ENCODE measurements at places on chromosomes 3 and 15.
A peak's percentile ranks its signal among the peaks of the same experiment; 100 is the strongest.

GRCh38 chr15:34773013-34773412 lies 18.2 kb upstream of the GJD2 start:
- no peak for DNase-seq

DNA sequence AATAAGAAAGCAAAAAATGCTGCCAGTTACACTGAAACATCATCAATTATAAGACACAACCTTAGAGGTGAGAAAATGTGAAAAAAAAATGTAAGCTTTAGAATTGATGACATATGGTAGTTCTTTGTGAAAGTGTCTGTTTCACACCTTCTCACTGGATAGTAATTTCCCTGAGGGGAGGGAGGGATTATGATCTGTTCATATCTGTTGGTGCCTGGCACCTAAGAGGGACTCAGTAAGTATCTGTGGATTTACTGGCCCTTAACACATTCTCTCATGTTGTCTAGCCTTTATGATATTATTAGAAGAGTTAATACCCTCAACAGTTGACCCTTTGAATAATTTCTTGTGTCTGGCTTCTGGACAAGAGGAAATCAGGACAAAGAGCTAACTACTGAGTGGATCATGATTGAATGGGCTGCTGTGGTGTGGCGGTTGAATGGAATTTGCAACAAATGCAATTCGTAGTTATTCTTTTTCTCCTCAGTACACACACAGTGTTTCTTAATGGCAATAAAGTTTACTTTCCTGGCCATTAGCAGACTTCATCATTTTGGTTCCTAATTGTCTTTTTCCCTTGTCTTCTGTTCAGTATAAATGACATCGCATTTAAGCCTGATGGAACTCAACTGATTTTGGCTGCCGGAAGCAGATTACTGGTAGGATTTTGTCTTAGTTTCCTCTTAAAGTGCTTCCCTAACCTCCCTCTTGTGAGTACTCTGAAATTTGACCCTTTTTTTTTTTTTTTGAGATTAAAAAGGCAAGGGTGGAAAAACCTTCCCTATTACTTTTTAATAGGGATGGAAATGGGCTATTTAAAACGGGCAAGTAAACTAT lies 9.5 kb downstream of the IFT122 start:
- no peak for DNase-seq

- no peak for DNase-seq
These were observed 53.9 kb downstream of the ROPN1B start for GRCh38 chr3:126022741-126023359.

- DNase-seq, result no peak
These were observed 38.2 kb downstream of the TPM1 start for GRCh38 chr15:63080634-63081250.

- DNase-seq, result no peak
These were observed 94.0 kb downstream of the CORO2B start for GRCh38 chr15:68672781-68673205.

GRCh38 chr3:132622761-132623160 lies 25.7 kb downstream of the ACKR4 start:
- no peak for DNase-seq

DNA sequence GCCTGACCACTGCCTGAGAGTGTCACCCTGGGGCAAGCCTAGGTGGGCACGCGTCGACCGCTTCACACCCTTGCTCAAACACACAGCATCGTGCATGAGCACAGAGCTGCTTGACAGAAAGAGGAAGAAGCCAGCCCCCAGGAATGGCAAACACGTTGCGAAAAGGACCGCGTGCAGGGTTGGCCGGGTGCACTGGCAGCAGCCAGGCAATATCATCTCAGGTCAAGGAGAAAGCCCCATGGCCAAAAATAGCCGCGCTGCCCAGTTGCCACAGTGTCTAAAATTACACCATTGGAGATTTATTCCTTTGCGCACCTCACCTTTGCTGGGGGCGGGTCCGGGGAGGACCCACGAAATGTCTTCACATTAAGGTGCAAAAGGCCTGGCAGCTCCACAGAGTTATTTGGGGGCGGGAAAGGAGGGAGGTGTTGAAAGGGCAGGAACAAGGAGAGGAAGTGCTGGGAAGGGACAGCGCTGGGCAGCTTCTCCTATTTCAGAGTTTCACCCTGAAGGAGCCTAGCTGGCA lies 44.7 kb upstream of the NR2F2 start:
- DNase-seq, result no peak

DNA sequence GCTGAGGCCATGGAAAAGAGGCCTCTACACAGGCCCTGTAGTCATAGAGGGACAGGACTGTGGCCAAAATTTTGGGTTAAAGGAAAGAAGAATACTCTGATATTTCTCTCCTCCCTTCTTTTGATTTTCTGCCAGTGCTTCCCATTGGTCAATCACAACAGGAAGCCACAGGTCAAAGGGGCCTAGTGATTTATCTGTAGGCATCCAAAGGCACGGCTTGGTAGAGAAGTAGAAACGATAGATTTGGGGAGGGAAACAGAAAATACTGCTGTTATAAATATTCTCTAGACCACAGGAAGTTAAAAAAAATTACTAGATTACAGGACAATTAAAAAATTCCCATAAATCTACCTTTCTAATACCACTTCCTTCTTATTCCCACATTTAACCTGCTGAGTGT lies 1.7 kb upstream of the CCDC50 start:
- DNase-seq, result no peak

GRCh38 chr3:110067527-110067926 lies 730.2 kb upstream of the DPPA4 start:
- no peak for DNase-seq

DNA sequence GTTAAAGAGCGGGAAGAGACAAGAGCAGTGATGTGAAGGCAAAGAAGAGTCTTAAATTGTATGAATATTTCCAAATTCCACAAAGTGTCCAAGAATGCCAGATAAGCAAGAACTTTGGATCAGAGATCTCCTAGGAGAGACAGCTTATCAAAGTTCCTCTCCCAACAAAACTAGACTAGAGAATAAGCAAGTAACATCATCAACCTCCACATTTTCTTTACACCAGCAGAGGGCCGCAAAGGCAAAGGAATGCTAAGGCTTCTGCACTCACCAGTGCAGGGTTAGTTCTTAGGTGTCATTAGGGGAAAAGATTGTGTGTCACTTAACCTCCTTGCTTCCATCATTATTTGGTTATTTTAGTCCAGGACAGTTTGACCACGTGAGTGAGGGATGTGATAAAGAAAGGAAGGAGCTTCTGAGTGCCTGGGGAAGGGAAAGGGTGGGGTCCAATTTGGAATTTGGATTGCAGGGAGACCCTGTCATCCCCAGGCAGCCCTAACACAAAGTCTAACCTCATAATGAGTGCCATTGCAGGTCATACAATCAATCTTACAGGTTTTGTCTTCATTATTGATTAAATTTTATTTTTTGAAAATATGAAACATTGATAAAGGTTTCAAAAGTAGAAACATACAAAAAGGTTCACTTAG lies 7.5 kb upstream of the CMTM6 start:
- DNase-seq, result peak; percentile 46

GRCh38 chr15:86590461-86590860 lies 510.8 kb downstream of the AGBL1 start:
- DNase-seq, result no peak

DNA sequence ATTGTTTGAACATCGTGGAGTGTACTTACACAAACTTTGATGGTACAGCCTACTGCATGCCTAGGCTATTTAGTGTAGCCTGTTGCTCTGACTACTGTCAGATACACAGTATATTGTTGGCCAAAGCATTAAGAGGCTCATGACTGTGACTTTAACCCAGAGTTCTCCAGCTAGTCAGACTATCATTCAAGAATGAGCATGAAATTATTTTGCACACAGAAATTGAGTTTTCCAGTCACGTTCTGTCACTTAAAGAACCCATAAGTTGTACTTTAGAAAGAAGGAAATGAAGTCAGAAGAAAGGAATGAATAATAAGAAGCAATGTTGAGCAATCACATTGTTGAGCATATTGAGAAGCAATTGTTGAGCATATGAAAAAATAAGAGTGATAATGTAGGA lies 37.6 kb upstream of the SLC22A13 start:
- DNase-seq, result no peak
